ENCODE measurements at places on chromosomes 12 and 14. TPM values are rescaled to one million over a fixed set of nuclear protein-coding genes. Genes with fewer than 3 reads are reported as not detected.

DNA sequence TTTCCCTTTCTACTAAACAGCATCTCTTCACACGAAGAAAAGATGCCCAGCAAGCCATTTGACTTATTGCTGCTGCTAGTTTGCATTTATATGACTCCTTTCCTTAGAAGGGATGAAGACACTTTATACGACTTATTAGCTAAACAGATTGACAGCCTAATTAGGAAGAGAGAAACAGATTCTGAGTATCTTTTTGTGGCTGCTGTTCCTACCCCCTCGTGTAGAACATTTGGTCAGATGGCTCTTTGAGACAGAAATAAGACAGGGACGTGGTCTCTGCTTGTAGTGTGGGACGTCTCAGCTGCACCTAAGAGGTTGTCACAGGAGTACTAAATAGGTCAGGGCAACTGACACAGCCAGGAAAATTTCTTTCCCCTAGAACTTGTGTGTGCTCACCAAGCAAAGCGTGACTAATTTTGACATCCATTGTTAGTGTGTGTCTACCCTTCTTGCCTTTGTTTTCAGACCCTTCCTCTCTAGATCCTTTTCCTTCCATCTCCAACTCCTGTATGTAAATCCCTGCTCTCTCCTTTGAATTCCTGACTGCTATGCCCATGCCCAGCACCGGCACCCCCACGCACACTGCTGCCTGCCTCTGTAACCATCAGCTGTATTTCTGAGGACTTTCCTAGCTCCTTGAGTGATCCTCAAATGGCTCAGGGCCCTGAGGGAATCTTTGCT lies 83.2 kb downstream of the DAD1 start:
- no peak for DNase-seq

The LTBR gene
- 1.1 TPM for total RNA-seq

DNA sequence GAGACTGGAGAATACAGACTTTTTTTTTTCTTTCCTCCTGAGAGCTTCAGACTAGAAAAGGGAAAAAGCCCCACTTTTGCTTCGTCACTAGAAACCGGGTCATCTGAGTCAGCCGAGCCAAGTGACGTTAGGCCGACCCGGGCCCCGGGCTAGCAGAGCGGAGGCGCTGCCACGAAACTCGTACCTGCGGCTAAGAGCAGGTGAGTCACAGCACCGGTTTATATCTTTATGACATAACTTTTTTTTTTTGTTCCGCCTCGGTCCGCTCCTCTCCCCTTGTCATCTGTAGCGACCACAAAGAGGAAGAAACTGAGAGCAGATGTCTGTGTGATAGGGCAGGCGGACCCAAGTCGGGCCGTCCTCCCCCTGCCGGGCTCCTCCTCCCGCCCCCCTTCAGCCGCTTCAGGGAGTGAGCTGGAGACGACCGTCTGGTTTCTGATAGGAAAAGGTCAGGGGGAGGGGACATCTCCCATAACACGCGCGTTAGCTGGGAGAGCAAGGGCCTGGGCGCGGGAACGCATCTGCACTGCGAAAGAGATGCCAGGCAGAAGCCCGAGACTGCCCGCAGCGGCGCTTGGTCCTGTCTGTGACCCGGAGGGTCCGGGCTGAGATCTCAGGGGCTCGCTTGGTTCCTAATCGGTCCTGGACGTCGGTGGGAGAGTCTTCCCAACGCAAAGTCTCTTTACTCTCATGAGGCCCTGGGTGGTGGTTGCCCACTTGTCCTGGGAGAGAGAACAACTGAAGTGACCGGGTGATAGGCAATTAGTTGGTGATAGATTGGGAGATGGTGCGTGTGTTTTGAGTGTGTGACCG lies 586 bp downstream of the TTC6 start:
- DNase-seq = peak; percentile 82

The CIPC gene
- 12.2 TPM for total RNA-seq

DNA sequence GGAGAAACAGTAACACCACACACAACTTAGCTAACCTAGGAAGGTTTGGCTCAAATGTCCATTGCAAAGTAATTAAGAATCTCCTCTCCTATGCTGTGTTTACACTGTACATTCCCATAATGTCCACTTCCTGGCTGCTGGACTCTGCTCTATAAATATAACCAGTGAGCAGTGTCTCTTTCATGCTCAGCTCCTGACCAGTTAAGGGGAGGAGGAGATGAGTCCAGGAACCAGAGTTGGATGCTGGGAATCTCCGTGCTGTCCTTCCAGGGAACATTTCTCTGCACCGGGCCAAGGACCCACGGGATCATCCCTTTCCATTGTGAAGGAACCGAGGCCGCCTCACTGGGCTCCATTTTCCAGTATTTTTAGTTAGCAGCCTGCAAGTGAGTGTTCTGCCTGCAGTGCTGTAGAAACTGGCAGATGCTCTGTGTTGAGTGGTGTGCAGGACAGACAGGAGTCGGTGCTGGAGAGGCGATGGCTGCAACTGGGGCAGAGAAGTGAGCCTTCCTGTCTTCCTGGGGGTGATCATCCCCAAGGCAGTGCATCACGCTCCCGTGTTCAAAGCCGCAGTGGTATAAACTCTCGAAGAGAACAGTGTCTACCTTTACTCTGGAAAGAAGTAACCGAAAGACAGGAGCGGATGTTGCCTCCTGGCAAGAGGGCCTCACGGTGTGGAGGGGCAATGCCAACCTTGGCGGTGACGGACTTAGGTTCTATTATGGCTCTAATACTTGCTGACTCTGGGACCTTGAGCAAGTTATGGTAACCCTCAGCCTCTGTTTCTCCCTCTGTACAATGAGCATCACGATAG lies 195.5 kb downstream of the CACNA1C start:
- no peak for DNase-seq

DNA sequence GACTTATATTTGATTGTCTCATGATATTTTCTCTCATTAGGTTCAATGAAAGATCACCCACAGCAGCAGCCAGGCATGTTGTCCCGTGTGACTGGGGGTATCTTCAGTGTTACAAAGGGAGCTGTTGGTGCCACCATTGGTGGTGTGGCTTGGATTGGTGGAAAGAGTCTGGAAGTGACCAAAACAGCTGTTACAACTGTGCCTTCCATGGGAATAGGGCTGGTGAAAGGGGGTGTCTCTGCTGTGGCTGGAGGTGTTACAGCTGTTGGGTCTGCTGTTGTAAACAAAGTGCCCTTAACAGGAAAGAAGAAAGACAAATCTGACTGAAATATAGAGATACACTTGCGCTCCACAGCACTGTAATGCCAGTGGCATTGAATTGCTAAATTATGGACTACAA lies 15.4 kb downstream of the TMEM263 start:
- no peak for DNase-seq

DNA sequence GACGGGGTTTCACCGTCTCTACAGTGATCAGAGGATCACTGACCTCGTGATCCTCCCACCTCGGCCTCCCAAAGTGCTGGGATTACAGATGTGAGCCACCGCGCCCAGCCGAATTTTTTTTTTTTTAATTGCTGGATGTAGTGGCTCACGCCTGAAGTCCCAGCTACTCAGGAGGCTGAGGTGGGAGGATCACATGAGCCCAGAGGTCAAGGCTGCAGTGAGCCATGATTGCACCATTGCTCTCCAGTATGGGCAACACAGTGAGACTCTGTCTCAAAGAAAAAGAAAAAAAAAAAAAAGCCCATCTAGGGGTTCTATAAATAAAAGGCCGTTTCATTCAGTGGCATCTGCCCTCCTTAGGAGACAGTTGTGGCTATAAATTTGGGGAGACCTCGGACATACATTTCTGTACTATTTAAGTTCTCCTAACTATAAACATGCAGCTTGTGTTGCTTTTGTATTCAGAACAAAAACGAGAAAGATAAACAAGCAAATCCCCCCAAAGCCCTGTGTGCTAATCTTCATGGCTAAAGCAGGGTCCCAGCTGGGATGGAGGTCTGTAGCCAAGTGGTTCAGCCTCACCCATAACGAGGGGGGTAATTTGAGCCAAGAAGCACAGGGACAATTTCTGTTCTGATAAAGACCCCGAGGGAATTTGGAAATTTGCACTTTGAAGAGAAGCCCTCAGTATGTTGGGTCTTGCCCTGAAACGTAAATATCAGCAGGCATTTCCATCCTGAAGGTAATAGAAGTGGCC lies 35.0 kb upstream of the BCL7A start:
- DNase-seq = no peak

The NUMB gene
- 32.4 TPM for total RNA-seq

- no peak for DNase-seq
Measured at GRCh38 chr14:67335781-67336180, 23.8 kb downstream of the ATP6V1D start.

The CPNE6 gene
- total RNA-seq = not detected

The IQSEC3 gene
- total RNA-seq = 3.2 TPM

DNA sequence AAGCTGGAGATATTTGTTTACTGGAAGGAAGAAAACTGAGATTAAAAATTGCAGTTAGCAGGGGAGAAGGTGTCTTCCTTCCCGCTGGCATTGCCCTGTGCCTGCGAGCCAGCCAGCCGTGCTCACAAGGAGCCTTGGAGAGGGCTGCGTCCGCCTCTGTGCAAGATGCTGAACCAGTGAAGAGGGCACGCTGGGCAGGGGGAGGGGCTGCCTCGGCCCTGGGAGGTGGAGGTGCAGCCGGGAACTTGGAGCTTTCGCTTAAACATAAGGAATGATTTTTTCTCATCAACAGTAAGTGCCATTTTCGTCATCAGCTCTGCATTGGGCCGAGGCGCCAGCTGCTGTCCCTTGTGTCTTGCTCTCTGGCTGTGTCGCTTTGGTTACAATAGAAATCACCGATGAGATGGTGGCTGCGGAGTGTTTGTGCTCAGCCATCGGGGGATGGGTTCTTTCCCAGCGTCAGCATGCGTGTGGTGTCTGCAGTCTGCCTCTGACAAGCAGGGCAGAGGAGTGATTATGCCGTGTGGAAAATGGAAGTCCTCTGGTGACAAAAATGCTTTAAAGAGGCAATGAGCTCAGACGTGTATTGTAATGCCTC lies 97.3 kb downstream of the ESR2 start:
- no peak for DNase-seq

- DNase-seq = no peak
Measured at GRCh38 chr14:104591031-104591430, 11.5 kb downstream of the C14orf180 start.

GRCh38 chr12:47360771-47361388 lies 281.1 kb upstream of the AMIGO2 start:
- no peak for DNase-seq

DNA sequence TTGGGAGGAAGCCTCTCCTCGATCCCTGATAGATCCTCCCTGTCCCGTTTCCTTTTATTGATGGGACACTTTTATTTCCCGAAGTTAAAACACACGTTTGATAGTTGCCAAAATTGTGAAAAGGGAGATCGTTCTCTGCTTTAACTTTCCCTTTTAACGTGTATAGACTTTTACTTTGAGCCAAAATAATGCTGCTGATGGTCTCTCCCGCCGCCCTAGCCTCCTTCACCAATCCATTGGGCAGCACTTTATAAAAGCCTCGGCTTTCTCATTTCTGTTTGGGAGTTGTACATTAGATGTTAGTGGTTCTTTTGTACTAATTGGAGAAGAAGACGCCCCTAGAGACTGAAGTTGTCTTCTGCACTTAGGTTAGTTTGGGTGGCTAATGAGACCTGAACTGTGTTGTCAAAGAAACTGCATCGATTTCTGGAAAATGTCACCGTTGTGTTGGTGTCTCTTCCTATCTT lies 1.4 kb downstream of the TMTC2 start:
- DNase-seq = no peak

All from activated naive CD8-positive, alpha-beta T cell treated with anti-CD3 and anti-CD28 coated beads for 36 hours (primary cell).